ENCODE measurements at places on chromosomes 11 and 22.

- DNase-seq = no peak
Observed at GRCh38 chr11:121391914-121392313, 60.2 kb upstream of the SORL1 start.

DNA sequence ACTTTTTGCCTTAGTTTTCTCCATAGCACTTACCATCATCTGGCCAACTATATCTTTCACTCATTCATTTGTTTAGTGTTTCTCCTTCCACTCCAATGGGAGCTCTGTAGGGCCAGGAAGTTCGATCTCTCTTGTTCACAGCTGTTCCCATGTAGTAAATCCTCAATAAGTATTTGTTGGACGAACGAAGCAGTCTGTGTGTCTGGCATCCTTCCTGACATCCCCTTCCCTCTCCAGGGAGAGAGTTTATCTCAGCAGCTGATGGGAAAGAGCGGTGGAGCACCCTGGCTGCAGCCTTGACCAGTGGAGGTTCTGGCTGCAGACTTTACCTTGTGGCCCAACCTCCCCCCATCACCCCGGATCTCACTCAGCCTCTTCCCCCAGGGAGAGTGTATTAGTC lies 141.7 kb downstream of the CHST1 start:
- no peak for DNase-seq

DNA sequence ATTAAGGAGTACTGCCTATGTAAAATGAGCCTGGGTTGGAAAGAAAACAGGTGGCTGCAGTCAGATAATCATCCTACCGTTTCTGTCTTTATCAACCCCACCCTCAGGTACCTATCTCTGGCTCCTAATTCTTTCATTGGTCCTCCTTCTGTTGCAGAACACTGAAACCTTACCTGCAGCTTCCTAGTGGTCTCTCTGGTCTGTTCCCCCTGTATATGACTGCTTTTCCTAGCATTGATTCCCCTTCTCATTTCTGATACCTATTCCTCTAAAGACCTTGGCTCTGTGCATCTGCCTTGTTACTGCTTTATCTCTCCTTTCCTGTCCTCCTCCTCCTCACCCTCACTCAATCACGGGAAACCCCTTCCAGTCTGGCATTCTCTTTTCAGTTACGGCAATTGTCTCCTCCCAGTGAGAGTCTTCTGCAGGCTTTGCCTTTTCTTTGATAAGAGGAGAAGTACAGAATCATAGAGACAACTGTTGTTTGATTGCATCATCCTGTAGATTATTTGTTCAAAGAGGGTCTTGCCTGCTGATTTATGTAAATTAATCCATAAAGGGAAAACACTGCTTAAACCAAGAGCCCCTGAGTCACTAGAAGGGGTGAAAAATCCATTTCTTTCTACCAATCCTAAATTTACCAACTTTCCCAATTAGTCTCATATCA lies 301.2 kb downstream of the AASDHPPT start:
- no peak for DNase-seq

DNA sequence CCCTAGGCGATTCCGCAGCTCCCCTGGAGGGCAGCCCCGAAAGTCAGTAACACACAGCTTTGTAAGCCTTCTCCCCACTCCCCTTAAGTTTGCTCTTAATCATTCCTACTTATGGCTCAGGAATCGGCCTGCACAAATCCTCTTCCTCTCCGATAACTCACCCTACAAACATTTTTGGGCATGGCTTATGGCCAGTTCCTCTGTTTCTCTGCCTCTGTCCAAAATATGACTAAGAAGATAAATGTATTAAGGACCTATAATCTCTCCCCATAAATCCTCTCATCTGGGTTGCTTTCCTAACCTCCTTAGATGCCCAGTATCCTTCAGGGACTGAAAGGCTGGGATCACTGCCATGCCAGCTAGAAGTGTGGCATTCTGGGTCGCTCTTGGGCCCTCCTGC lies 41.0 kb downstream of the PAMR1 start:
- DNase-seq = no peak

DNA sequence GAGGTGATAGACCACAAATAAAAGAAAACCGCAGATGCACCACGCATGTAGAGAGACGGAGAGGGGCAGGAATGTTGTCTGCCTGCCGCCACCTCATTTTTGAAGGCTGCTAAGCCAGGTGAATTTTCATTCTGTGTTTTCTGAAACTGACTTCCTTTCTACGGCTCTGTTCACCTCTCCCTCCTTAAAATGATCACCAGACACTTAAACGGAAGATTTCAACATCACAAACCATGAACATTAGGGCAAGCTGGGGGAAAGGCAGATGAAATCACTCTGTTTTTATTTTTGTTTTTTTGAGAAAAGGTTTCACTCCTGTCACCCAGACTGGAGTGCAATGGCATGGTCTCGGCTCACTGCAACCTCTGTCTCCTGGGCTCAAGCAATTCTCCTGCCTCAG lies 232.4 kb downstream of the MIAT start:
- no peak for DNase-seq
